ENCODE measurements at places on chromosomes 5 and 9.

DNA sequence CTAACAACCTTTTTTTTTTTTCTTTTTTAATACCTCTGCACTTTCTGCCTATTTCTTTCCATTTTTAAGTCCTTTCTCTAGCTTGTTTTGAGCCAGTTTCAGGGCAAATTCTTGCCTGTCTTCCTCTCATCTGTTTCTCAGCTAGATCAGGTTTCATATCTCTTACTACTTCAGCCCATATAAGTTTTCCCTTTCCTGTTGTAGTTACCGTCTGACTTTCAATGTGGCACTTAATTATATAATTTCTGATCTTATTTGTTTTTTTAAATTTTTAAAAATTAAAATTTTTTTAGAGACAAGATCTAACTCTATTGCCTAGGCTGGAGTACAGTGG lies 104.7 kb upstream of the ELL2 start:
- DNase-seq = no peak

DNA sequence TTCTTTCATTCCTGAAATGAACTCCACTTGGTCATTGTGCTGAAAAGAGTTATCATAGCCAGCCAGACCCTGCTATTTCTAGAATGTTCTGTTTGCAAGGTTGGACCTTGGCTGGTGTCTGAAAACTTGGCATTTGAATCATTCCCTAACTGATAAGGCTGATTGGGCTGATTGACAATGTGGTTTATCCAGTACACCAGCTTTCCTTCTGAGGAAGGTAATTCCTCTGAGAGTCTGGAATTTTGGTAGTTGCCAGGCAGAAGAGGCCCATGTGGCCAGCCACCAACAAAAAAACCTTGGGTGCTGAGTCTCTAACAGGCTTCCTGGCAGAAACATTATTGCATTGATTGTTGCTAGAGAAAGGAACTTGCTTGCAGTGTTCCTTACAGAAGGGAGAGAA lies 15.3 kb downstream of the SEC61B start:
- no peak for DNase-seq

DNA sequence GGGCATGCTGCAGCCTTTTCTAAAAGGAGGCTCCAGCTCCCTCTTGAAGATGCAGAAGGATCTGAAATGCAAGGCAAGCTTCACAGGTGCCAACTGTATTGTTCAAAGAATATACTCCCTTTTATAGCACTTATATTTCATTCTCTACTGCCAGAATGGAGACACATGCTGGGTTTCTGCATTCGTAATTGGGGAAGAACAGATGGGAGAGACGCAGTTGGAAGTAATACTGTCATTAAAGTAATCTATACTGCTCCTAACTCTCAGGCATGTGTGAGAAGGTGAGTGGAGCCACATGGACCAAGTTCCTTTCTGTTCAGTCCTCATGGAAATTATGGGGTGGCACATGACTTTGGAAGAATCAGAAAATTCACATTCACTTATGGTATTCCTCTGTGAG lies 226.4 kb downstream of the TRIM32 start:
- no peak for DNase-seq

DNA sequence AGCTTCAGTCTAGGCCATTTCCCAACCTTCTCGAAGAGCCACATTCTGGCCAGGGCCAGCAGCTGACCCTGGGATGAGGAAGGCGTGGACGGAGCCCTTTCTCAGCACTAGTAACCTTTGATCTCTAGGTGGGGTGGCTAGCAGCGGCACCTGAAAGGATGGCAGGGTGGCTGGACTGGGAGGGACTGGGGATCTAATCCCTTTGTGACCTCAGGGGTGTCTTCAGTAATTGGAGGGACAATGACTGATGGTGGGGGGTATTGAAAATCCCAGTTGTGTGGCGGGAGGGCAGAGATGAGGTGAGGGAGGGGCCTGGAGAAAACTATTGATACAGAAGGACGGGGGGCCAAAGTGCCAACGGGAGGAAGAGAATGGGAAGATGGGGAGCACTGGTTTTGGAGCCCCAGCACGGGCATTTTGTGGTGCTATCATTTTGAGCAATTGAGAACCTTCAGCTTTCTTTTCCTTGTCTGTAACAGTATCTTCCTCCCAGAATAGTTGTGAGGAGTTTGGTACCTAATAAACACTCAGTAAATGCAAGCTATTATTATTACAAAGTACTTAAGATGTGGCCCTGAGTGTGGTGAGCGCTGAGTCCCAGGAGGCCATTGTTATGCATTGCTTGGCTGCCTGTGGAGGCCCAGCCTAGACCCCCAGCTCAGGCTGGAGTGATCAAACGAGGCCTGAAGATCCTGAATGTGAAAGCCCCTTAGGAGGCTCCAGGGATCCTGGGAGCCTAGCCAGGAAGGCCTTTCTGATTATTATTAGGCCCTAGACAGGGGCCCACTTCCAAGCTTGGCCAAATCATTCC lies 37.3 kb upstream of the UBE2D2 start:
- no peak for DNase-seq

DNA sequence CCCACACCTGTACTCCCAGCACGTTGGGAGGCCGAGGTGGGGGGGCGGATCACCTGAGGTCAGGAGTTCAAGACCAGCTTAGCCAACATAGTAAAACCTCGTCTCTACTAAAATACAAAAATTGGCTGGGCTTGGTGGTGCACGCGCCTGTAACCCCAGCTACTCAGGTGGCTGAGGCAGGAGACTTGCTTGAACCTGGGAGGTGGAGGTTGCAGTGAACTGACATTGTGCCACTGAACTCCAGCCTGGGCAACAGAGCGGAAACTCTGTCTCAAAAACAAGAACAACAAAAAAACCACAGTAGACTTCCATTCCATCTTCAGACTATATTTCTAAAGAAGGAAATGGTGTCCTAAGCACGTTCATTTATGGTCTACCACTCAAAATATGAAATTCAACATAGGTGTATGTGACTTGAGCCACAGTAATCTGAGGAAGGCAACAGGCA lies 14.2 kb upstream of the SERINC5 start:
- no peak for DNase-seq

DNA sequence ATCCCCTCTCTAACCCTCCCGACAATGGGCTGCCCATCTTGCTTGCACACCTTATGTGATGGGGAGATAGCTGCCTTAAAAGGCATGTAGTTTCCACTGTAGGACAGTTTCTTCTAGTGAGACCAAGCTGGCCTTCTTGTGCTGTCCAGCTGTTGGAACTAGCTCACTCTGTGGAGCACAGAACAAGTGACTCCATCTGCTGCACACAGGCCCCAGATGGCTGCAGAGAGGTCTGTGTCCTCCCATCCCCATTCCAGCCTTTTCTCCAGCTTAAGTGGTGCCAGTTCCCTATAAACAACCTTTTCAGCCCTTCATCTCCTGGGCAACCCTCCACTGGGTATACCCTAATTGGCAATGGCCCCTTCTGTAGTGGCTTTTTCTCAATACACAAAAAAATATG lies 18.7 kb upstream of the PSD2 start:
- no peak for DNase-seq

- no peak for DNase-seq
Observed at GRCh38 chr5:169810524-169810923, 169.8 kb downstream of the INSYN2B start.

Measured in NCI-H345 (cell line).